NCI-H446 treated with DMSO at 0.1 percent for 48 hours (cell line): ENCODE measurements at places on chromosomes 3 and 15.

- DNase-seq: no peak
Observed at GRCh38 chr3:127822041-127822681, at the start of gene MGLL. TSS of gene MGLL (minus strand) at chr3:127822515. CDS start at chr3:127822318, 197 bp downstream.

DNA sequence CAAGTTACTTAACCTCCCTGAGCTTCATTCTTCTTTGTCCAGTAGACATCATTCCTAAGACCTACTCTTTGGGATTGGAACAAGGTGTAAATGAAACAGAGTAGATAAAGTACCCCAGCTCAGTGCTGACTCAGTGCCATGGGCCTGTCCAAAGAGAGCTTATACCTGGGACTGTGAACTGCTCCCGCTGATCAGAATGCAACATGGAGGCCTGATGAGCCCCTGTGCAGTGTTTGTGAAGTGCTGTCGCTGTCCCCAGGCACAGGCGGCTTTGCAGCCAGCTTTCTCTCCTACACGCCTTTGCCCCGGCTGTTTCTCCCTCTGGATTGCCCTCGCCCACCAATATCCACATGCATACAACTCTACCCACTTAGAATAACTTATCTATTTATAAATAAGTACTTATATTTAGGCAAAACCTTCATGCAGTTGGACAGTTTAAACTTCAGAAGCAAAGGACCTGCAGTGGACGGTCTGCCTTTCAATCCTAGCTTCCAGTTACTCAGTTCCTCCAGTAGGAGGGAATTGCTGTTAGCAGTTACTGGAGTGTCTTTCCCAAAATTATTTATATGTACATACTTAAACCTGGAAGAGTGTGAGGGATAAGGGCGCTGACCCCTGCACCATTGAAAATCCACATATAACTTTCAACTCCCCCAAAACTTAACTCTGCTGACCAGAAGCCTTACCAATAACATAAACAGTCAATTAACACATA lies 80.0 kb downstream of the CORO2B start:
- no peak for DNase-seq

- no peak for DNase-seq
Observed at GRCh38 chr15:25864966-25865365, 1.8 kb upstream of the ATP10A start.

DNA sequence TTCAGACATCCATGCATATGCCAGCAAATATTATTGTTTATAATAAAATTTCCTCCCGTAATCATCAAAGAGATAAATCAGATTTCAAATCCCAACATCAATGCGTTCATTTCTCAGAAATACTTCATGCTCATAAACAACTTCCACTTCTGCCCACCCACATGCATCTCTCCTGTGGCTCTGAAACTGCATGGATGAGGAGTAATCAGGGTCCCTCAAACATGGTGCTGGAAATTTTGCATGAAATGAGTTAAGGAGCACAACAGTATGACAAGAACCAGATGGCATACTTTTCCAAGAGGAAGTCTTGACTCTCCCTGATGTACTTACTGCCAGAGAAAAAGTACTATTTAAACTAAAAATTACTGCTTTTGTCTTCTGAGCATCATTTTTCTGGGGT lies 26.9 kb upstream of the MFSD1 start:
- no peak for DNase-seq

GRCh38 chr3:112346491-112347122 lies 13.7 kb downstream of the CD200 start:
- no peak for DNase-seq

GRCh38 chr15:89377842-89378295 lies 43.2 kb upstream of the POLG start:
- DNase-seq: no peak

DNA sequence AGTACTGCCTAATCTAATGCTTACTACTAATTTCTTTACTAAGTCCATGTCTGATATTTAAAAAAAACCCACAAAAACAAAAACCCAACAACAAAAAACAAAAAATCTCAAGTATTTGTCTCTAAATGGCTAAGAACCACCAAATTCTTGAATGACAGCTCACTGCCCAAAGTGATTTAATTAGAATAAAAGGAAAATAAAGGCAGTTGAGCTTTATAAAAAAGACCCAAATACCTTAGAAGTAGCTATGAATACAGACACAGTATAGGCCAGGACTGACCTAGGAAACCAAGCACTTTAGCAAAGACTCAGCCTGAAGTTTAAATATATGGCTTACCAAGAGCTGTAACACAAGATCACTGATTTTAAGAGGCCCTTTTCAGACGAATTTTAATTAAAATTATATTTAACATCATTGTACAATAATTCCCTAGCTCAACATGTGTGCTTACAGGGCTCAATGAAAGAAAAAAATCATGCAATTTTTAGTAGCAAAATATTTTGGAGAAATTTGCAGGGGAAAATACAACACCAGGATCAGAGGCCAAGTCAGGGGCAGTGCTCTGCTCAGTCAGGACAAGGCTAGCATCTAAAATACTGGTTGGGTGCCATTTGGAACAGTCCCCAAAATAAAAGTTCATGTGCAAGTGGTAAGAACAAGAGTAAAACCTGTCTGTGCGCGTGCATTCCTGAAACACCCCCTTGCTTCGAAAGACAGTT lies 24.8 kb downstream of the UQCC5 start:
- no peak for DNase-seq

GRCh38 chr15:31455499-31455898 lies 128.9 kb downstream of the KLF13 start:
- DNase-seq: no peak

DNA sequence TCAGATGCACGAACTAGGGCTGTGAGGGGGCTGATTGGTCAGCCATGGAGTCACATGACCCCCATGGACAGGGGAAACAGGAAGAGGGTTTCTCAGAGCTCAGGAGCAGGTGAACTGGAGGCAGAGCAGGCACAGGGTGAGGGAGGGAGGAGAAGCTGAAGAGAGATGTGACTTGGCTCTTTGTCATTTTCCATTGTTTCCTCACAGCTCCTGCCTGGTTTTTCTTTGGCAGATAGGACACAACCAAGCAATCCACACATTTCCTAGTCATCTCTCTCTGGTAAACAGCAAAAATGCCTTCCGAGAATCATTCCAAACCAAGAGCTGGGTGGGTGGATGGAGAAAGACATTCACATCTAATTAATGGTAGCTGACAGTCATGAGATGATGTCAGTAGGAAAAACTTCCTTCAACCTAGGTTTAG lies 43.4 kb upstream of the LMCD1 start:
- DNase-seq: no peak

DNA sequence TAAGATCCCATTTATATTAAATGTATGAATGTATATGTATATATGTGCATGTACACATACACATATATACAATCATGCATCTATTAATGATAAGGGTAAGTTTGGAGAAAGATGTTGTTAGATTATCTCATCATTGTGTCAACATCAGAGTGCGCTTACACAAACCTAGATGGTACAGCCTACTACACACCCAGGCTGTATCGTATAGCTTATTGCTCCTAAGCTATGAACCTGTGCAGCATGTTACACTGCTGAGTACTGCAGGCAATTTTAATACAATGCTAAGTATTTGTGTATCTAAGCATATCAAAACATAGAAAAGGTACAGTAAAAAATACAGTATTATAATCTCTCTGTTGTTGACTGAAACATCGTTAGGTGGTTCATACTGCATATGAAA lies 57.4 kb upstream of the ABHD17C start:
- no peak for DNase-seq

GRCh38 chr3:37492468-37492867 lies 318.1 kb upstream of the LRRFIP2 start:
- DNase-seq: no peak

GRCh38 chr15:90020021-90020735 lies 19.1 kb downstream of the ZNF710 start:
- no peak for DNase-seq

DNA sequence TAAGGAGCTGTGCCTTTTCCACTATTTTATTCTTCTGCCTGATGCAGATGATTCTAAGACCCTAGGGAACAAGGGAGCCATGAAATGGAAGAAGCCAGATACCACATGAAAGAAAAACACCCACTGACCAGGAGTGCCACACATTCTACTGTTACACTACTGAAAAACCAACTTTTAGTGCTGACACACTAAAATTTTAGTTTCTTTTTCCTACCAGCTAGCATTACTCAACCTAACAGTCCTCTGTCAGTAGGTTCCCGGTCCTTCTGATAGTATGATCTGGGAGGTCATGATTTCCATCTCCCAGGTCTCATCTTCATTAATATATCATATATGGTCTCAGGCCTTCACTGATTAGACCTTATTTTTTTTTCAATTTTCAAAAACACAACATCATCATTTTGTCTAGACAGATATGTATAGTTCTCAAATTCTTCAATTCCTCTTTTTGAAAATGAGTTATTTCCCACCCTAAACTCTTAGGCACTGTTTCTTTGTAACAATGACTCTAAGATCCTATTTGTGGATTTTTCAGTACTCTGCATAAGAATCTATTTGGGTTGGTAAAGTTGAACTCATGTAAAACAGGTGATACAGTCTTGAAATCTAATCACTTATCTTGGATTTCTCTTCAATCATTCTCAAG lies 321.8 kb downstream of the CTNNB1 start:
- no peak for DNase-seq

- no peak for DNase-seq
Observed at GRCh38 chr15:91426412-91426811, 326.4 kb downstream of the SV2B start.

DNA sequence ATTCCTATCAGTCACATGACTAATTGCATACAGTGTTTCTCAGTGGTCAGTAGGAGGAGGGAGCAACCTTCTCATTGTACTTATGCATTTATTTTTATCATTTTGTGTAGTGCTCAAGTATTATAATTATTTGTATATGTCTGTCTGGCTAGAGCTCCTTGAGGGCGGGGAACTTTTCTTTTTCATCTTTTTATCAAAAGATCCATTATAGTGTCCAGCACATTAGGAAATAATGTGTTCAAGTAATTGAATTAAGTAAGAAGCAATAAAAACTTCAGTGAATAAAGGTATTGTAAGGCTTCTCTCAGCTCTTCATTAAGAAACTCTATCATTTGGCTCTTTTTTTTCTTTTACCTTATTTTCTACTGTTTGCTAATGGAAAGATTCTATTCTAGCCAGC lies 18.8 kb downstream of the FGF7 start:
- DNase-seq: no peak

DNA sequence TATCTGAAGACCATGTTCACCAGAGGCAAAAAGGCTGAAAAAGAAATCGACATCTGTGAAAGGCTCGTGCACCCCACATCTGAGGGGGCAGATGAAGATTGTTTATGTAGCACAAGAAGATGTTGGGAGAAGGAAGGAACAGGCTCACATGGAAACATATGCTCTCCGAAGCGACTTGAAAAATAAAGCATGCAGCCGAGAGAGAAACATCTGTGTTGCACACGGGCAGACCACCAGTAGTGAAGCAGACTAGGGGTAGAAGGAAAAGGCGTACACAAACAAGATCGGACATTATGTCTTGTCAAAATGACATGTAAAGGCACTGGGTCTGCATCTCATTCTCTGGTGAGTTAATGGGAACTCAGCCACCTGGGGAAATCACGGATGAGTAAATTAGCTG lies 356.5 kb downstream of the ZIC4 start:
- no peak for DNase-seq
